ENCODE measurements at places on chromosomes 2 and 18.

DNA sequence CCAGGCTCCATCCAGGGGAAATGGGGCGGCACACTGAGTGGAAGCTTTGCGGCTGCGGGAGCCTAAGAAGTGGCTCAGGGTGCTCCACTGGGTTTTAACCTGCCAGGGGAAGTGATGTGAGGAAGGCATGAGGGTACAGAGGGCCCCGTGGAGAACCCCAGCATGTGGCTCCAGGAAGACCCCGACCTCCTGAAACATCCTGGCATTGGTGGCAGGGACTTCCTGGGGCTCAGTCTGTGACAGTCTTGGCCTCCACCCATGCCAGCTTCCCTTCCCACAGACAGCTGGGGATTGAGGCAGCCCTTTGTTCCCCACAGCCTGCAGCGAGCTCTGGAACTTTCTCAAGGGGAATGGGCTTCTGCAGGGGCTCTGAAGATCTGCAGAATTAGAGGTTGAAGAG is 146.6 kb downstream of the TNS1 start:
- DNase-seq = no peak

GRCh38 chr2:188725746-188726360 is 248.3 kb upstream of the COL3A1 start:
- DNase-seq = peak; percentile 85

- DNase-seq = no peak
Measured at GRCh38 chr2:147288131-147288530, 556.7 kb upstream of the ACVR2A start.

DNA sequence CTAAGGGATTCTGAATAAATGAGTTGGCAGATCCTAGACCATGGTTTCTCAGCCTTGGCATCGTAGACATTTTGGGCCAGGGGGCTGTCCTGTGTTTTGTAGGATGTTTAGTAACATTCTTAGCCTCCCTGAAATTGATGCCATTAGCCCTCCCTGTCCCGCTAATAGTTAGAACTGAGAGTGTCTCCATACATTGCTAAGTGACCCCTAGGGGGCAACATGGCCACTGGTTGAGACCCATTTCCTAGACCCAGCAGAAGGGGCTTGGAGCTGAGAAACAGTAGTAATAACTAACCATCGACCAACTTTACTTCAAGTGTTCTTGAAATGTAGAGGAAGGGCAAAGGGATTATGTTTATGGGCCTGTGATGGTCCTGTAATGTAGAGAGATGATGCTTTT is 40.8 kb downstream of the KCMF1 start:
- no peak for DNase-seq

GRCh38 chr2:8003462-8004075 is 678.3 kb upstream of the ID2 start:
- peak; percentile 67 for DNase-seq

DNA sequence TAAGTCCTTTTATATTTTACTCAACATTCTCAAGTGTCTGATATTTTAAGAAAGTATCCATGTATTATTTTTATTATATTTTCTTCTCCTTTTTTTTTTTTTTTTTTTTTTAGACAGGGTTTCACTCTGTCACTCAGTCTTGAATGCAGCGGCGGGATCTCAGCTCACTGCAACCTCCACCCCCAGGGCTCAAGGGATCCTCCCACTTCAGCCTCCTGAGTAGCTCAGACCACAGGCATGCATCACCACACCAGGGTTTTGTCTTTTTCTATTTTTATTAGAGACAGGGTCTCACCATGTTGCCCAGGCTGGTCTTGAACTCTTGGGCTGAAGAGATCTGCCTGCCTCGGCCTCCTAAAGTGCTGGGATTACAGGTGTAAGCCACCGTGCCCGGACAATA is 212.1 kb downstream of the TCF4 start:
- DNase-seq = no peak

DNA sequence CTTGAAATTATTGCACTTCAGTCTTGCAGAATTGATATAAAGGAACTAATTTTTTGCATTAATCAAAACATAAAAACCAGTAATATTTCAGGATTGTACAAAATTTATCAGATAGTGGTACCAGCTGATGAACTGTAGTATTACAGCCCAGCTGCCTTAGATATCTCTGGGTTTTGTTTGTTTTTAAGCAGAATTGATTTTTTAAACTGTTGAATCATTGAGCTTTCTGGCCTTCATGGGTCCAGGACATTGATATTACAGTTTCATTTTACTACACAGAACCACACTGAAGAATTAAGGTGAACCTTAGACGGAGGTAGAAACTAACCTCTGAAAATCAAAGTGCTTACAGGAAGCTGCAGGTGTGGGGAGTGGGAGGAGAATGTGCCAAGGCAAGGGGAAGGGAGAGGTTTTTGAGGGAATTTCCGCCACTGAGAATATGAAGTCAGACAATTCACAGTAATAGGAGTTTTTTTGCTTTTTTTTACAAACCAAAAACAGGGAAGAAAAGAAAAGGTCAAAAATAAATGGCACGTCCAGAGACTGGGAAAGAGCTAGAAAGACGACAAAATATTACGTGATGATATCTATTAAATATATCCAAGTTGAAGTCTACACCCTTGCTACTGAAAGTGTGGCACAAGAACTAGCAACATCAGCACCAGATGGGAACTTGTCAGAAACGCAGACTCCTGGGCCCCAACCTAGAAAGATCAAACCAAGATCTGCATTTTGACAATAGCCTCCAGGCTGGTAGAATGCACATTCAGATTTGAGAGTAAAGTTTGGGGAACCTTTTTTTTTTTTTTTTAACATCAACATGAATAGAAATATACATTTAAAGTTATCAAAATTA is 40.8 kb upstream of the SPAG16 start:
- no peak for DNase-seq

DNA sequence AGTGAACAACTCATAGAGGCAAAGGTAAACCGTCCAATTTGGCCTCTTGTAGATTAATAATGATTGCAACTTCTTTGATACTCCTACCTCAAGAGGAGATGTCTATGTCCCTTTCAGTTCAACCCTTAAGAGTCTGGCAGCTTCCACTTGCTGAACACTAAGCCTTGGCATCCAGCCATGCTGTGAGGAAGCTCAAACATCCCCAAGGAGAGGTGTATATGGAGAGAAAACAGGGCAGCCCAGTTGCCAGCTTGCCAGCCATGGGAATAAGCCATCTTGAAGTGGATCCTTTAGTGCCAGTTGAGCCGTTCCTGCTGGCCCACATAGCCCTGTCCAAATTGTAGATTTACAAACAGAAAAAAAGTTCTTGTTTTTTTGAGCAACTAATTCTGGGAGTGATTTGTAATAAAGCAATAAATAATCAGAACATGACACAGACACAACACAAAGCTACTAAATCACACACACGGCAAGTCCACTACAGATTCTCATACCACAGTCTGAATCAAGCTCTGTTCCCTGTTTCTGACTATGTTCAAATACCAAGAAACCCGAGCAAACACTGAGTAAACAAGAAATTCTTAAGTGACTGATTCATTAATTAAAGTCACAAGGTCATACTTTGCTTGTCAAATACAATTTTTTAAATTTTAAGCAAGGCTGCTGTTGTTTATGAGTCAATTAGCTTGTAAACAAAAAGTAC is 96.1 kb downstream of the PID1 start:
- peak; percentile 76 for DNase-seq

DNA sequence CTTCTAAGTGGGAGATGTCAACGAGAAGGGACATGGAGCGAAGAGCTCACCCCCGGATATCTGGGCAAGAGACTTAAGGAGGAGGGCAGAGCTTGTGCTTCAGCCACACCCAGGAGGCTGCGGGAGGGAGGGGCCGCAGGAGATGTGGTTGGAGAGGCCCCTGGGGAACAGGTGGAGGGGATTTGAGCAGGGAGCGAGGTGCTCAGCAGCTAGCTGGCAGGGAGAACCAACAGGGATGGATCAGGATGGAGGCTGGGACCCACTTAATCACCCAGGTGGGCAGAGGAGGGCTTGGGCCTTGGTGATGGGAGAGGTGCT is 78.3 kb downstream of the MBP start:
- DNase-seq = no peak

DNA sequence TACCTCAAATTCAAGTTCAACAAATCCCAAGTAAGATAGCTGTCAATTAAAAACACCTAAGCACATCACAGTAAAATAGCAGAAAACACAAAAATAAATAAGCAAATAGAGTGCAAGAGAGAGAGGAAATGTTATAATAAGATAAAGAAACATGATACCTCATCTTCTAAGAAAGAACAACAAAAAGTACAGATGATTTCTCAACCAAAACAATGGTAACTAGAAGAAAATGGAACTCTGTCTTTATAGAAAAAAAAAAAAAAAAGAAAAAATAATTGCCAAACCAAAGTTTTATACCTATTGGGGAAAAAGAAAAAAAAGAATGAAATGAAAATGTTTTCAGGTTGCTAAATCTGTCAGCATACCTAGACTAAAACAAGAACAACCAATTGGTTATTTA is 1253.5 kb upstream of the CDH2 start:
- no peak for DNase-seq

Measured in choroid plexus epithelial cell (primary cell).